K562 (cell line): ENCODE measurements at places on chromosomes 13 and 19. TPM values are rescaled to one million over a fixed set of nuclear protein-coding genes. Genes with fewer than 3 reads are reported as not detected.

DNA sequence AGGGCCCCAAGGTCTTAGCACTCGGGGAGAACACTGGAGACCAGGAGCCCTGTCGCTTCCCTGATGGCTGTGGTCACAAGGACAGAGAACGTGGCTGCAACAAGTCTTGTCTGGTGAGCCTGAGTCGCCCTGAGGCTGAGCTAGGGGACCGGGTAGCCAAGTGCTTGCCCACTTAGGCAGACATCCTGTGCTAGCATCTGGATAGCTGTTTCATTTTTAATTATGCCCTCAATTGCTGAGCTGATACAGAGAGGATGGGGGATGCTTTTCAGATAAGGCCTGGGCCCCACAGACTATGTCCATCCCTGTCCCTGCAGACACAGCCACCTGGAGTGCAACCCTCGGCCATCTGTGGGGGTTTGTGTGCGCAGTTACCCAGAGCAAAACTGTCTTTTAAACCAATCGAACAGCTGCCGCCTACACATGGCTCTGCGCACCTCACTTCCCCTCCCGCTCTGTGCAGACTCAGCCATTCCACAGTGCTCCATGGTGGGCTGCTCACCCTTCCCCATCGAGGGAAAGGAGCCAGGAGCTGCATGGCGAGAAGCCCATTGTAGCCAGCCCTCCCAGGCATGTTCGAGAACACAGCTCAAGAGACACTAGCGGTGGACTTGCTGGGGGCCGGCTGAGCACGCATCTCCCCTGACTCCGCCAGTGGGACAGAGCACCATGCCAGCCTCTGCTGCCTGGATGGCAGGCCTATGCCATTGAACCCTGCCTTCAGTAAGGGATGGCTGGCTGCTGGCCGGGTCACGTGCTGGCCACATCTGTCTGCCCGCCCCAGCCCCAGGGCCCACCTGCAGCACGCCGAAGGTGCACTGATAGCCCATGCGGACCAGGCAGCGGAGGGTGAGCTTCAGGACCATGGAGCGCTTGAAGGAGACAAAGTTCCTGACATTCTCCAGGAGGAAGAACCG, 19.4 kb upstream of the EIF3G start:
- no peak for DNase-seq

GRCh38 chr13:44868397-44868796, 120.9 kb downstream of the NUFIP1 start:
- DNase-seq, result no peak

DNA sequence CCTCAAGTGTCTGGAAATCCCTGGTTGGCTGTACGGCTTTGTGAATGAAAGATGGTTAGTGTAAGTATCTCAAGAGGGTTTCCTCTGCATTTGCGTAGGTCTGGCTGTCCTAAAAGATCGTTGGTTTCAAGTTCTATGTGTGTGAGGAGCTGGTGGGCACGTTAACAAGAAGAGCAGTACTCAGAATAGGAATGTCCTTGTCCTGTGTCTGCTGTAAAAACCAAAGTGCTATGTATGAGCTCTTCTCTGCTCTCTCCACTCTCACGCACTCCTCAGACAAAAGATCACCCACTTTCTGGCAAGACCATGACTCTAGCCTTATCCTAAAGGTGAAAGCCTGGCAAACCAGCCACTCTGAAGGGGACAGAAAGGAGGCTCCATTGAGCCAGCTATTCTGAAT, 39.1 kb downstream of the USP12 start:
- no peak for DNase-seq

GRCh38 chr13:23751195-23751594, 138.0 kb downstream of the MIPEP start:
- DNase-seq, result no peak

DNA sequence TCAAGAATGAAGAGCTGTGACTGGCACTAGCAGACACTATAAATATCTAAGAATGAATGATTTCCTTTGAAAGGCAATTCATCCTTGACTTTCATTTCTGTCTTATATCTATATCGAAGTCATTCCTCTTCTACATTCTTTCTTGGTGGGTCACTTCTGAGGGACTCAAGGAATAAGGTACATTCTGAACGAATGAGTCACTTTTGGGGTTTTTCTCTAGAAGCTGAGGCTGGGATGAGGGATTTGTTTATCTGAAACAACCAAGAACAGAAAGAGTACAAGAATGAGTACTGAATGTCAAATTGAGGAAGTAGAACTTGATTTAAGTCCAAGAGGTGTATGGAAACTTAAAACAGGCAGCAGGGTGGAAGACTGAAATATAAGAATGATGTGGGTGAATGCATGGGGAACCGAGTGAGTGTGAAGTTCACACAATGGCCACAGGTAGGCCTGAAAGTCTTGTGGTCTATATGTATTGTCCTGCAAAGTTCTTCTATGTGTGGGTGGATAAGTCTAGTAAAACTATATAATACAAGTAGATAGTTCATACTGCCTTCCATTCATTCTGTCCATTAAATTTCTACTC, 343.9 kb downstream of the OXGR1 start:
- DNase-seq, result no peak

- no peak for DNase-seq
These were observed 353 bp downstream of the RFX2 start for GRCh38 chr19:6109947-6110346.

- no peak for DNase-seq
These were observed 56.8 kb upstream of the UBAC2 start for GRCh38 chr13:99143904-99144303.

GRCh38 chr13:113792886-113793717, 34.1 kb downstream of the TMEM255B start:
- DNase-seq, result no peak

DNA sequence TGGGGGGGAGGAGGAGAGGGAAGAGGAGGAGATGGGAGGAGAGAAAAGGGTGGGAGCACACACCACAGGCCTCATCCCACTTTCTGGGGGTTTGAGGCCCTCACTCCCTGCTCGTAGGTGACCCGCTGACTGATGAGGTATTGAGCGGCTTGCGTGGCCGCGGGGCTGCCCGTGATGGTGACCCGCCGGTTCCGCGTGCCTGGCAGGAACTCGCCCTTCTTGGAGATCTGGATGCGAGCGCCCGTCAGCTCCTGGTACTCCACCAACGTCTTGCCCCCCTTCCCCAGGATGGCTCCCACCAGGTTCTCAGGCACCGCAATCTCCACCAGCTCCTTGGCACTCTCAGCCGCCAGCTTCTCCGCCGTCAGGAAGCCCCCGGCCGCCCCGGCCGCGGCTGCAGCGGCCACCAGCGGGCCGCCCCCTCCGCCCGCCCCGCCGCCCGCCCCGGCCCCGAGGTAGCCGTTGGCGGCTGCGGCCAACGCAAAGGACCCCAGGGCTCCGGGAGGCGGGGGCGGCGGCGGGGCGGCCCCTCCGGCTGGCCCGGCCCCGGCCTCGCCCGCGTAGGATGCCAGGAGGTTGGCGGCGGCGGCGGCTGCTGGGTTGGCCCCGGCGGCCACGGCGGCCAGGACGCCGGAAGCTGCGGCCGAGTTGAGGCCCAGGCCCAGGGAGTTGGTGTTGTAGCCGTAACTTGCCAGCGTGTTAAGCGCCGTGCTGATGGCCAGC, 25.4 kb upstream of the NANOS2 start:
- no peak for DNase-seq

DNA sequence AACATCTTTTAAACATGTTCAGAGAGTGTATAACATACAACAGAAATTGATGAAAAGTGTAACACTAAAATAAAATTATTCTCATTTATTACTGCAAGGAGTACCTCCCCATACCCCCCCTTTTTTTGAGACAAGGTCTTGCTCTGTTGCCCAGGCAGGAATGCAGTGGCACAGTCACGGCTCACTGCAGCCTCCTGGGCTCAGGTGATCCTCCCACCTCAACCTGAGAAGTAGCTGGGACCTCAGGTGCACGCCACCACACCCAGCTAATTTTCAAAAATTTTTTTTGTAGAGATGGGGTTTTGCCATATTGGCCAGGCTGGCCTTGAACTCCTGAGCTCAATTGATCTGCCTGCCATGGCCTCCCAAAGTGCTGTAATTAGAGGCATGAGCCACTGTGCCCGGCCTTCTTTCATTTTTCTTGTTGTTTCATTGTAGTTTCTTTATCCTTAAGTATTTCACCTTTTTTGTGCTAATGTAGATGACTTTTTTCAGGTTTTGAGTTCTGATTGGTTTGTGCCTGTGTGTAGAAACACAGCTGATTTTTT, 28.3 kb downstream of the GATAD2A start:
- DNase-seq, result no peak

- no peak for DNase-seq
These were observed 14.2 kb downstream of the RAB8A start for GRCh38 chr19:16125737-16126495.

- DNase-seq, result no peak
These were observed 12.6 kb upstream of the TM6SF2 start for GRCh38 chr19:19285686-19286085.

GRCh38 chr13:64453831-64454230, 2776.3 kb downstream of the PCDH9 start:
- no peak for DNase-seq

DNA sequence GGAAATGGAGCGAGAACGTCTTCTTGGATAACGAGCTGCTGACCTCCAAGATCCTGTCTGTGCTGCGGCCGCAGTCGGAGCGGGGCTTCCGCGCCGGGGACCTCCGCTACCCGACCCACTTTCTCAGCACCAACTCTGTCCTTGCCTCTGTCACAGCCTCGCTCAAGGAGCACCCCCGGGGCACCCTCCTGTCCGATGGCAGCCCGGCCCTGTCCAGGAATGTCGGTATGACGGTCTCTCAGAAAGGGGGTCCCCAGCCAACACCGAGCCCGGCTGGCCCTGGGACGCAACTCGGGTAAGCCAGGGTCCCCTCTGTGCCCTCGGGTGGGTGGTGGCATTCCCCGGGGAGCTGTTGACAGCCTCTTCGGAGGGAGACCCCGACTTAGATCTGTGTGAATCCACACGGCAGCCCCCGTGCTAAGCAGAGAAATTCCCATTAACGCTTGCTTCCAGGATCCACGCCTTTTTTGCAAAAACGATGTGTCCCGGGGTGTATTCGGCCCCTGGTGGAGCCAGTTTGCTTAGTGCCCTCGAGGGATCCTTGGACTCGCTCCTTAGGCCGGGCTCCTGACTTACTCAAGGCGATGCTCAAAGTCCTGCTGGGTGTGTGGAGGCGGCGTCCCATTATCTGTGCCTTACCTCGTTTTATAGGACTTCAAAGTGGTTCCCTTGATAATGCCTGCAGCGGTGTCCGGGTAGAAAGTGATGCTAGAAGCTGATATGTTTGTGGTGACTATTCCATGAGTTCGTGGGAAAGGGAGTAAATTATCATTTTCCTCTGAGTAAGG, 48.5 kb downstream of the PEX11G start:
- DNase-seq, result no peak

DNA sequence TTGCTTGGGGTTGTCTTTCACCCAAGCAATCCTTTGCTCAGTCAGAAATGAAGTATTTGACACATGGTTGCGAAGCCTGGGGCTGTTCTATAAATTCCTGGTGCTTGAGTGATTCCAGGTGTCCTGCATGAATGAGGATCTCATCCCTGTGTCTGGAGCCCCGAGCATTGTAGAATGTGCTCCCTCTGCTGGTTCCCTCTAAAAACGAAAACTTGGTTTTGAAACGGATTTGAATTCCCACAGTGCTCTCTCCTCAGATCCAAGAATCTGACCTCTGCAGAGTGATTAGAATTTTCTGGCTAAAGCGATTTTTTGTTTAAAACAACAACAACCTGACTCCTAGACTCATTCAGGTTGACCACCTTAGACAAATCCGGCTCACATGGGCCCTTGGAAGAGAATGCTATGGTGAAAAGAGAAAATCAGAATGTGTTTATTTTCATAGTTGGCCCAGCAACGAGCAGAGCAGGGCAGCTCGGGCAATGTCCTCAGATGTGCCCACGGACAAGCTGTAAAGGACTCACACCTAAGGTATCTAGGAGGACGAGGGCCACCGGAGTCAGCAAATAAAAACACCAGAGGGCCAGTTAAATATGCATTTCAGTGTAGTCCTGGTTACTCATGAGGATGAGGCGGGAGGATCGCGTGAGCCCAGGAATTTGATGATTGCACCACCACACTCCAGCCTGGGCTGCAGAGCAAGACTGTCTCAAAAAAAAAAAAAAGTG, 8.7 kb upstream of the ATP12A start:
- DNase-seq, result peak; percentile 38

The TMED1 gene
- 25.5 and 28.2 TPM in 2 replicates for total RNA-seq

The CDC42EP5 gene
- 0.29 and 0.38 TPM in 2 replicates for total RNA-seq

The ADM5 gene
- total RNA-seq, result 5.4 and 7.0 TPM in 2 replicates

The COX7A1 gene
- total RNA-seq, result not detected in 2 replicates

The MRPL57 gene
- 18.0 and 18.9 TPM in 2 replicates for total RNA-seq

The STXBP2 gene
- total RNA-seq, result 136 and 163 TPM in 2 replicates

The LILRB4 gene
- not detected in 2 replicates for total RNA-seq

The KLK2 gene
- total RNA-seq, result 0.24 and 0.74 TPM in 2 replicates

The SLC6A16 gene
- total RNA-seq, result 0.67 and 0.95 TPM in 2 replicates

The IZUMO2 gene
- total RNA-seq, result not detected in 2 replicates
